ENCODE measurements at places on chromosomes 2 and 18.

DNA sequence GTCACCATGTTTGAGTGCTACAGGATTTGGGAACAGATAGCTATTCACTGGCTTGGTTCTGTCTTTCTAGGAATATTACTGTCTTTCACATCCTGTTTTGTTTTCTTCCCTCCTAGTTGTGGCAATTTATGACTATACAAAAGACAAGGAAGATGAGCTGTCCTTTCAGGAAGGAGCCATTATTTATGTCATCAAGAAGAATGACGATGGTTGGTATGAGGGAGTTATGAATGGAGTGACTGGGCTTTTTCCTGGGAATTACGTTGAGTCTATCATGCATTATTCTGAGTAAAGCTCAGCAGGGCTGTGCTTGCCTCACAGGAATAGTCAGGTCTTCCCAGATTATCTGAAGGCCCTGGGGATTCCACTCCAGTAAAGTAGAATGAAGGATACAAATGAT, 98.9 kb downstream of the ABI2 start:
- DNase-seq, result no peak

- no peak for DNase-seq
Observed at GRCh38 chr18:33571998-33572787, 5.8 kb upstream of the ASXL3 start.

GRCh38 chr2:74763962-74764428, 69.9 kb upstream of the HK2 start:
- DNase-seq, result no peak

DNA sequence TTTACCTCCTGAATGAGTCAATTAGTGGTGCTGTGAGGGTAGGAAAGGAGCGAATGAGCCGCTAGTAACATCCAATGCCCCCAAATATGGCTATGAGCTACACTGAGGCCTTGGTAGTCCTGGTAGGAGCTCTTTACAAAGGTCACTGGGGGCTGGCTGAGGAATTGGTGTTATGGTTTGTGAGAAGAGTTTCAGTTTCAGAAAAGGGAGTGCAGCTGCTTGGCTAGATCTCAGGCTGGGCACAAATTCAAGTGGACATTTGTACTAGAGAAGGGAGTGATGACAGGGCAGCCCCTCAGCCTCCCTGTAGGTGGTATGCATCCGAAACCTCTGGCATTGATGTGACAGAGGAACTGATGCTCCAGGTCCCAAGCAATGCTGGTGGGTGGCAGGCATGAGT, 13.9 kb upstream of the PAIP2B start:
- no peak for DNase-seq

DNA sequence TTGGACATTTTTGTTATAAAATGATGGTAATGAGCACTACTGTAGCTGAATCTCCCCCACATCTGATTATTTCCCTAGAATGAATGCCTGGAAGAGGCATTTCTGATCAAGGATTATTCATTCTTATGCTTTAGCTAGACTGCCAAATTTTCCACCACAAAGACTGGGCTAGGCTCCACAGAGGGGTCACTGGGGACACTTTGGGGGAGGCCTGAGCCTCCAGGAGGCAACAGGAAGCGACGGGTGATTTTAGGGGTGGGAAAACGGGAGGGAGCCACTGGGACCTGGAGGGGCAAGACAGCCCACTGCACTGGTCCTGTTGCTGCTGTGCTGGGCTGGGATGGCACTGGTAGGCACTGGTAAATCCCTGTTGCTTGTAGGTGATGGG, 2.4 kb upstream of the ASB1 start:
- no peak for DNase-seq

Measured in HAP-1 (cell line).